ENCODE measurements at places on chromosomes 7 and 10.

DNA sequence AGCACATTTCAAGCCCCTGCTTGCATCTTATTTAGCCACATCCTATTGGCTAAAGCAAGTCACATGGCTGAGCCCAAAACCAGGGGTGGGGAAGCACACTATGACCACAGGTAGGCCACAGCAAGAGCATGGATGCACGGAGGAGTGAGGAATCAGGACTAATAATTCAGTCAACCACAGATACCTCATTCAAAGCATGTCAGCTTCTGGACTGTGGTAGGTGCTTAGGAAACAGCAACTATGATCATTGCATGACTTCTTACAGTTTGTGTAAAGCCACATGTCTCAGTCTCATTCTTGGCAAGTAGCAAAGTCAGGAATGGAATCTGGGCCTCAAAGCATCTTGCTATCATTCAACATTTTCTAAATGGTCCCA is 79.0 kb upstream of the EMX2 start:
- DNase-seq, result peak; percentile 76

DNA sequence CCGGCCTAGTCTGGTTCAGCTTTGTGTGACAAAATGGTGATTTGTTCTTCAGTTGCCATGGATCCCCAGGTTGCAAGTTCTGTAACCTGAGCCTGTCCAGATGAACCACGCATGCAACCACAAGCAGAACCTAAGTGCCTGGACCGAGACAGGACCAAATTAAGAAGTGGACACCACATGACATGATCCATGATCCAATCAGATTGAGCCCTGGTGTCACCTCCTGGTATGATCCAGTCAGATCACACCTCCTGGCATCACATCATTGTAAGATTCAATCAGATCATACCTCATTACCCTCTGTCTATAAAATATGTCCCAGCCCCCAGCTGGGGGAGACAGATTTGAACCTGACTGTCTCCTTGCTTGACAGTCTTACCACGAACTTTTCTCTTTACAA is 70.0 kb downstream of the MALSU1 start:
- no peak for DNase-seq

GRCh38 chr10:42879380-42880254 is 97.0 kb downstream of the BMS1 start:
- DNase-seq, result no peak

GRCh38 chr7:9264395-9264794 is 831.0 kb downstream of the NXPH1 start:
- no peak for DNase-seq

DNA sequence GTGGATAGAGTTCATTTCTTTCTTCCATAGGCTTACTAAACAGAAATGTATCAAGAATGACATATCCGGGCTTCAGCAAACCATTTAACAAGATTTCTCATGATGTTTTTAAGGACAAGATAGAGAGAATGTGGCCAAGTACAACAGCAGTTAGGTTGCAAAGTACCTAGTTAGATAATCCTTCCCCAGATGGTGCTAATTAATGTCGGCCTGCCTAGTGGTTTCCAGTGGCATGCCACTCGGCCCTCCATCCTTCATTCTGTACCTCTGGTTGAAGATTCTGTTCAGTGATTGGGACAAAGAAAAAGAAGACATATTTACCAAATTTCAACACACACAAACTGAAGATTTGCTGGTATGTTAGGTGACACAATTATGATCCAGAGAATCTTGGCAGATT is 212.1 kb downstream of the MACC1 start:
- peak; percentile 26 for DNase-seq

DNA sequence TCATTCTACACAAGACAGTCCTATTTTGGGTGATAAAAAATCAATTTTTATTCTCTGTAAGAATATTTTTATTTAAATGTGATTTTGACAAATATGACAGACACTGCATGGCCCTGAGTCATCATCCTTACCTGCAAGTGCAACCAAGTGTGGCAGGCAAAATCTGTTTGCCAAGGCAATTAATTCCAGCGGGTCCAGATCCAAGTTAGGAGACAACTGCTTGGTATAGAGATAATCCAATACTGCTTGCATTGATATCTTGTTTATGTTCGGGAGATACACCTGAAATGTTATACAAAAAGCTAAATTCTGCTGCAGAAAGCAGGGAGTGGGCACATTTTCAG is 66.2 kb downstream of the RHOBTB1 start:
- no peak for DNase-seq

GRCh38 chr10:96585736-96586418 is 935 bp downstream of the TM9SF3 start:
- peak; percentile 4 for DNase-seq

GRCh38 chr7:33804140-33804660 is 101.1 kb upstream of the BMPER start:
- DNase-seq, result no peak

DNA sequence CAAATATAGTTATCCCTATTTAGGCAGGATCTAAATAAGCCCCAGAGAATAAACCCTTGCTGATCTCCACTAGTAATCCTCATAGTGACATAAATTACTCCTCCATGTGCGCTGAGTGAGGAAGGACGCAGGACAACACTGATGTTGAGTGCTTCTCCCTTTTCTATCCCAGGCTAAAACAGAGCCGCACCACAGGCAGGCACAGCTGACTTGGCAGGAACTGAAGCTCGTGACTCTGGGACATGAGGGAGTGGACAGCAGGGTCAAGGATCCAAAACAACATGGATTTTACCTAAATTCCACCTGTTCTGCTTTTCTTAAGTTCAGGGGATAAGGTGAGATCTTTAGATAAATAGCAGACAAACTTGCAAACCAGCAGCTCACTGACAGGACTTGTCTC is 46.0 kb downstream of the VOPP1 start:
- no peak for DNase-seq

DNA sequence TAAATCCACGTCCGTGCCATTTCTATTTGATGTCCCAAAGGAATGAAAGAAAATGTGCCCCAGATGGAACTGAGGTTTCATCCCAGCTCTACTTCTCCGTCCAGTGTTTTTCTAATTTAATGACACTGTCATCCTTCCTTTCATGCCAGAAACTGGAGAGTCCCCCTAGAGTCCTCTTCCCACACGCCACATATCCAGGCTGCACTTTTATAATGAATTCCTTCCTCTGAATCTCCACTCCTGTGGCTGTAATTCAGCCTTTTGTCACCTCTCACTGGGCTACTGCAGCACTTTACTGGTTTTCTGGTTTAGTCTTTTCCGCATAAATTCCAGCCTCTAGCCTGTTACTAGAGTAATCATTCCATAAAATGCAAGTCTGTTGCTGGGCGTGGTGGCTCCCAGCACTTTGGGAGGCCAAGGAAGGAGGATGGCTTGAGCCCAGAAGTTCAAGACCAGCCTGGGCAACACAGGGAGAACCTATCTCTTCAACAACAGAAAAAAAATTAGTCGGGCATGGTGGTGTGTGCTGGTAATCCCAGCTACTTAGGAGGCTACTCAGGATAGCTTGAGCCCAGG is 142.6 kb upstream of the RHEB start:
- no peak for DNase-seq

DNA sequence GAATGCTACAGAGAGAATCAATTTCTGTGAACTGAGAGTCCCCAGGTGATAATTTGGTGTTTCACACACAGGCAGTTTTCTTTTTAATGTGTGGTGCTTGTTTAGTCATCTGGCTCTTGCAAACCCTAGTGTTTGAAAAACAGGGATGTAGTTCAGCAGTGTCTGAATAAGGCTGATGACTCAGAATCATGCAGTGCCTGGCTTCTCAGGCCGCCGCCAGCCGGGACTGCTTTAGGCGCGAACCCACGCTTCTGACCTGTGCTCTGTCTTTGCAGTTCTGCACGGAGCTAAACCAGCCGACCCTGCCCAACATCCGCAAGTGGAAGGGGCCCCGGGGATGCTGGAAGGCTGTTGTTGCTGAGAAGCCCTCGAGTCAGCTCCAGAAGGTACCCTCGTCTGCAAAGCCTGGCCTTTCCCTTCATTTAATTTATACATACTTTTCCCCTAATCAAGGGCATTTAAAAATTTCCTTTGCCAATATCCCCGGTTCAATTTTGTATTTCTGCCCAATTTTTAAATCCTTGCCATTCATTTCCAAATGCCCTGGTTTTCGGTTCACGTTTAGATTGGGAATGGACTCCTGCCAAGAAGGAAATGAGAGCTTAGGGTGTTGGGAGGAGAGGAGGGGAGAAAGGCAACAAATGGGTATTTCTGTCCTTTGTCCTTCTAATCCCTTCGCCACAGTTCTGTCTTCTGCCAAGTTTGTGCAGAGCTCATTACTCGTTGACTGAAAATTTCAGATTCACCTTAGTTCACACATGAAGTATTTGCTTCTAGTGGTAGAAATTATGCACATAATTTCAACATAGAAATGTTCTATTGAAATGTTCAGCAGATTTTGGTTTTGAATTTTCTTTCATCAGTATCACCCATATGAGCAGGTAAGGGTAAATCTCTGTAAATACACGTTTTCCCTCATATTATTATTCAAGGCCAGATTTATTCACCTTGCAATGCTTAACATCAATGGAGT is 108.5 kb upstream of the ANLN start:
- DNase-seq, result peak; percentile 77

DNA sequence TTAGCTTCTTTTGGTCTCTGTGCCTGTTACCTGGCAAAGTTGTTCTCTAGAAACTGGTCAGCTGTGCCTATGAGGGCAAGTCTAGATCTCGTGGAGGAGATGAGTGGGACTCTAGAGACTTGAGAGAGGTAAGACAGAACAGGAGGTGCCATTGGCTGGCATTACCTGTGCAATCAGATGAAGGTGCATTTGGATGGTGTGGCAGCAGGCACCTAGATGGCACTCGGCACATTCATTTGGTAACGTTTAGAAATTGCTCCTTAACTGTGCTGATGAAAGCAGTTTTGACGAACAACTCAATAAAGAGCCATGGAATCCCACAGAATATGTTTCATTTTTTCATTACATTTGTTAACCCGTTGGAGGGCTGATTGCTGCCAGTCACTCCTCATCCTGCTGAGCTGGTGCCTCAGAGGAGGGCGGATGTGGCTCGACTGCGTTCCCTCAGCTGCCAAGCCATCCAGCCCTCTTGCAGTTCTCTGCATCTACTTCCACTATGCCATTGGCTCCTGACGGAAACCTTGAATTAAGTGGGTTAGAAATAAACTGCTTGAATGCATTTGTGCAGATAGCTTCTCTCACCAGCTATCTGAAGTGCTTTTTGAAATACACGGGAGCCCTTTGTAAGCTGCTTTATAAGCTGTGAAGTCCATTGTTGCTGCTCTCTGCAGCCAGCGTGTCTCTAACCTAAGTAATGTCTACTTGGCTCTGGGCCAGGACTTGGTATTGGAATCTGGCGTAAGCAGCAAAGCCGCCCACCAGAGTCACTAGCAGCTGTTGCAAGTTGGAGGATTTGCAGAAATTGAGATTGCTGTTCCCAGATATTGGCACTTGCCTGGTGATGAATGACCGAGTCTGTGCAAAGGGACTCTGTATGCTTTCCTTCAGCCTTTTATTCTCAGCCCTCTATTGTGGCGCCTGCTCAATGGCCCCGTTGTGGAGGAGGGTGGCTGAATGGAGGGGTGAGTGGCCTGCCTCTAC is 87.4 kb downstream of the LRRC4 start:
- peak; percentile 56 for DNase-seq

DNA sequence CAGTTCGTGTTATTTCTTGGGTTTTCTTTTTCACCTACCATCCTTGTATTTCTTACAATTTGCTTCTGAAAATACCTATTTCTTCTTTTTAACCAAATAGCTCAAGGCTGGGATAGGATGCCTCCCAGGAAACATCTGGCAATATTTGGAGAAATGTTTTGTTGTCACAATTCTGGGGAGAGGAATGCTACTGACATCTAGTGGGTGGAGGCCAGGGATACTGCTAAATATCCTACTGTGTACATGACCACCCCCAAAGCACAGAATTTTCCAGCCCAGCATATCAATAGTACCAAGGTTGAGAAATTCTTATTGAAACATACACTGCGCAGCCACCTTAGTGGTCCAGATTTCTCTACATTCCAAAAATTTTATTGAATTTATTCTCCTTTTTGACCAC is 55.5 kb downstream of the CNTNAP2 start:
- DNase-seq, result no peak

- no peak for DNase-seq
These were observed 57.6 kb upstream of the LMTK2 start for GRCh38 chr7:98049034-98049433.

DNA sequence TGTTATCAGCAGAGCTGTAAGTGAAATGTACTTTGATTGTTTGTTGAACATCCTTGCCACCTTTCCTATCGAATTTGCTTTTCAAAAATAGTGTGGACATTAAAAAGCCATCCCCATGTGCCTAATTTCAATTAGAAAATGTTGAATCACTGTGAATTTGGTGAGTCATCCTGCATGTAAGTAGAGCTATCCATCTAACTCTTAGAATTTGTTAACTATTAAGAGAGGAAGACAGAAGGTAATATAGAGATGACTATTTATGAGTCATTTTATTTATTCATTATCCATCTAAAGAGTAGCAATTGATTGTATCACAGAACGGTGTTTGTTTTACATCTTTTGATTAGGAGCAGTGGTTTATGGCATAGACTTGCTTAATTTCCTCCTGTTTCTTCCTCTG is 154.7 kb downstream of the MGMT start:
- DNase-seq, result peak; percentile 24

GRCh38 chr7:21108182-21108581 is 319.7 kb upstream of the SP4 start:
- DNase-seq, result no peak

GRCh38 chr7:107937531-107937930 is 46.5 kb downstream of the DLD start:
- no peak for DNase-seq

- DNase-seq, result no peak
These were observed 15.7 kb downstream of the LRRTM3 start for GRCh38 chr10:66941491-66941890.

DNA sequence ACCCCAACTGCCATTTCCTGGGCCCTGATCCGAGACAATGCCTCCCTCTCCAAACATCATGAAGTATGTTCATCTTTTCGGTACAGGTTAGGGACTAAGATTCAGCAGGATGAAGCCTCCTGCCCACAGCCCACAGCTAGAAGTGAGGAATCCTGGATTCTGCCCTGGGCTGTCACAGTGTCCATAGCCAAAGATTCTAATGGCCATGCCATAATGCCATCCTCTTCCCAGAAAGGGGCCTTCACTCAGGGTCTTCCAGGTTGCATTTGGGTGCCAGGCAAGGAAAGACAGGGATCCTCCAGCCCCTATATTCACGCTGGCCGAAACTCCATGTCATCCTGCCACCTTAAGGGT is 15.7 kb upstream of the ZMIZ1 start:
- DNase-seq, result no peak

GRCh38 chr7:69182596-69183467 is 415.4 kb upstream of the AUTS2 start:
- no peak for DNase-seq

- DNase-seq, result peak; percentile 25
These were observed 841 bp downstream of the GLUD1 start for GRCh38 chr10:87093632-87094372.

Measured in fibroblast of skin of abdomen (primary cell).